ENCODE measurements at places on chromosomes 13 and 19.

DNA sequence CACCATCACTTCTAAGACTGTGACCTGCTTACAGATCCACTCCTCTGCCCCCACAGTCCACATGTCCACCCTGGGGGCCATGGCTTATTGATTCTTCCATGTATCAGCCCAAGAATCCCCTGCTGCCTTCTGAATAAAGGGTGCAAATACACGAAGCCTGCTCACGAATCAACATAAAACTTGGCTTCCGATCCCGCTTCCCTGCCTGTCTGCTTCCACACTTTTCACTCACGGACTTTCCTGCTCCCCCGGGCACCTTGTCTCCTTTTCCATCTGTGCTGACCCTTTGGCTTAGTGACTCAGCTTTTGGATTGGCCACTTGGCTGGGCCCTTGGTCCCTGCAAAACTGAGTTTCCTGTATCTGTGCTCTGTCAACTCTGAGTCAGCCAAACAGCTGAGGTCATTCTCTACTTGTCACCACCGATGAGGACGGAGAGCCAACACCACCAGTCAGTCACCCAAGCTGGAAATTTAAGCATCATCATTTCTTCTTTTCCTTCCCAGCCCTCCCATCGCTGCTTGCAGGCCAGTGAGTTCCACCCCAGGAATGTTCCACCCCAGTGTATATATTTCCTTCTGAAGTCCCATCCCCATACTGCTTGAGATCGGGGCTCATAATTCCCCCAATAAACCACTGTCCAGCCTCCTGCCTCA lies 11.4 kb upstream of the USP12 start:
- DNase-seq = no peak

DNA sequence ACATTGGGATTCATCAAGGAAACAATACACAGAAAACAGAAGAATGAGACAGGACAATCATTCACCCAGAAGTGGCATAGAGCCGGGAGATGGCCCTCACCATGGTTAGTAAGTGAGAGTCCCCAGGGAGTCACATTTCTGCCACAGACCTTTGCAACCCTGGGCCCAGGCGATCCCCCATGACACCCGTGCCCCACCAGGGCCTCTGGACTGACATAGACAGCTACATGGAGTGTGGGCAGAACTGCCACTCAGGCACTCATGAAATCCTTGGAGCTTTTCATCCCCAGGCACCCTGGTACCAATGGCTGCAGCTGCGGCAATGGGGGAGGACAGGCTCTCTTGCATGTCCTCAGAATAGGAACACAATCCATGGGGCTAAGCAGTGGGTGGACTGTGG lies 174.5 kb upstream of the TRPC4 start:
- DNase-seq = no peak

DNA sequence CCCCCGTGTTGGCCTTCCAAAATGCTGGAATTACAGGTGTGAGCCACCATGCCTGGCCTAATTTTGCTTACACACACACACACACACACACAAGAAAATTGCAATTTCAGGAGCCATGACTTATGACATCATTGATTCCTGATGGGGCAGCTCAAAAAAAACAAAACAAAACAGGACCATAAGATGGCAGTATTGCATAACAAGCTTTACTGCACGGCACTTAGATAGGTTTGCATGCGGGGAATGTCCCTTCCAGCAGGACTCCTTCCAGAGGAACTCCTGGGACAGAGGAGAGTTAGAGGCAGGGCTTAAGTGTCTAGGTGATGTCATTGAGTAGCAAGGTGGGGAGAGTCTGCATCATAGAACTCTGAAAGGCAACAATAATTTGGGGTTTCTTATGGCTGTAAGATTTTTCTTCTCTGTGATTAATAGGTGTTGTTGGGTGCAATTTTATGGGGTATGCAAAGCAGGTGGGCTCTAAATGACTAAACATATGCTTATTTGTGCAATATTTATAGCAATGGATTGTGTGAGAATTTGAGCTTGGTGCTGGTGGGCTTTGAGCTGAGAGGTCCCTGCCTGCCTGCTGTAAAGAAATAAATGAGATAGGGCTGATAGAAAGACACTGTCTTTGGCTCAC lies 9.0 kb upstream of the ACSBG2 start:
- no peak for DNase-seq

GRCh38 chr19:41415154-41415571 lies 12.0 kb downstream of the B3GNT8 start:
- no peak for DNase-seq

DNA sequence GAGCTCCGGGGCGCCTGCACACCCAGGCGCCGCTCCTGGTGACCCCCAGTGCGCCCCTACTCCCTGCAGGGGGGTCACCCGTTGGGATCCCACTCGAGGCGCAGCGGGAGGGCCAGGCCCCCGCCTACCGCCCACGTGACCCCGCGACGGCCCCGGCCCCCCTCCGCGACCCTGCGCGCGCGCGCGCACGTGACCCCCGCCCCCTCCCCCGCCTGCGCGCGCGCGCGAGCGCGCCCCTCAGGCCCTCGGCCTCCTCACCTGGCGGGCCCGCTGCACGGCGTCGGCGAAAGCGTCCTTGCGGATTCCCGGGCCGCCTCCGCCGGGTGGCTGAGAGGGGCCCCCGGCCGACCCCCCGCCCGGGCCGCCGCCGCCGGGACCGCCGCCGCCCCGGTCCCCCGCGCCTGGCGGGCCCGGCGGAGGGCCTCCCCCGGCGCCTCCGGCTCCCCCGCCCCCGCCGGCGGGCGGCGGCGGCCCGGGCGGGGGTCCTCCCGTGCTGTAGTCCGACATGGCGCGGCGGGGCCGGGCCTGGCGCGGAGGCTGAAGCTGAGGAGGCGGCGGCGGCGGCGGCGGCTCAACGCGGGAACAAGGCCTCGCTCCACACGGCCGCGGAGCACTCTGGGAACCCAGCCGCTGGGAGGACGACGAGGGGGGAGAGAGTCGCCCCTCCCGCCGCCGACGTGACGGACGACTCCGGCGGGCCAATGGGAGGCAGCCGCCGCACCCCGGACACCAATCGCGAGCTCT lies at the start of gene KHSRP:
Gene KHSRP (minus strand): TSS at position 617 of the 744 bp plus-strand sequence. CDS start 110 bp downstream, at position 507.
- DNase-seq = no peak

DNA sequence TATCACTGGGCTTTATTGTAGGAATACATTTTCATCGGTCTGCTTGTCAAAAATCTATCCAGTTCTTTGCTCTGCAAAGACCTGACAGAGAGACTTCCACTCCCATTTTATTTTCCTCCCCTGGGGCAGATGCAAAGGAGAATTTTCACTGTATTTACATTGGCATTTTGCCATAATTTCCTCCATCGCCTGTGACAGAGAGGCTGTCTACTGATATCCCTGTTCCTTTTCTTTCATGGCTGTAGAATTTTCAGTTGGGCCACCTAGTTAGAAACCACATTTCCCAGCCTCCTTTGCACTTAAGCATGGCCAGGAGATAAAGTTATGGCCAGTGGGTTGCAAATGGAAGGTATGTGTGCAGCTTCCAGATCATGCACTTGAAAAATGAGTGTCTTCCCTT lies 89.3 kb downstream of the NUFIP1 start:
- no peak for DNase-seq

DNA sequence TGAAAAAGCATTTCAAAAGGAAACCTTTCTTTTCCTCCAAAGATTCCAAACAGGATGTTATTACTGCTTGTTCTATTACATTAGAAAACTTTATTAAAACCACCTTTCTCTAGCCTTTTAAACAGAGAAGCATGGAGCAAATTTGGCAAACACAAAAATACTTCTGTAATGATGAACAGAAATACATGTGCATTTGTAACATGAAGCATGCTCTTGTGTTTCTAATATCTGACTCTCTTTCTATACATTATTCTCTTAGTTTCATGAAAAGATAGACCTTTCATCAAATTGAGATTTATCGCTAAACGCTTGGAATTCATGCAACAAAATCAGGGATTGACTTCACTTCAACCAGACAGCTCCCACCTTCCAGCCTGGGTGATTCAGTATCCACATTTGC lies 152.8 kb upstream of the IRS2 start:
- no peak for DNase-seq
